GM12865 (cell line): ENCODE measurements at places on chromosomes 3 and 15.

GRCh38 chr3:73467211-73467610, 157.5 kb downstream of the PDZRN3 start:
- DNase-seq, result no peak

DNA sequence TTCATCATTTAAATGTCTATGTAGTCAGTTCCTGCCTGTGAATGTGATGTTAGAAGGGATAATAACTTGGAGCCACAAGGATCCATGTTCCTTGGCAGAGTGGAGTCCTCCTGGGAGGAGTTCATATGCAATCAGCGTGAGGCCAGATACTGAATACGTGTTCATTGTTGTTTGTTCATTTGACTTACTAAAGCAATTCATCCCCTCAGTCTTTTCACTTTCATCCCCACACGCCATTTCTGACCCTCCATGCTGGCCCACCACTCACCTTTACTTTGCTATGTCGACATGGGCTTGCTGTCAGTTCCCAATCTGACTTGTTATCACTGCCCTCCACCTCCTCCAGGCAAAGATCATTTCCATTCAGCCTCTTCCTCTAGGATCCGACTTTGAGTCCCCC, 91.8 kb downstream of the SSR3 start:
- no peak for DNase-seq

DNA sequence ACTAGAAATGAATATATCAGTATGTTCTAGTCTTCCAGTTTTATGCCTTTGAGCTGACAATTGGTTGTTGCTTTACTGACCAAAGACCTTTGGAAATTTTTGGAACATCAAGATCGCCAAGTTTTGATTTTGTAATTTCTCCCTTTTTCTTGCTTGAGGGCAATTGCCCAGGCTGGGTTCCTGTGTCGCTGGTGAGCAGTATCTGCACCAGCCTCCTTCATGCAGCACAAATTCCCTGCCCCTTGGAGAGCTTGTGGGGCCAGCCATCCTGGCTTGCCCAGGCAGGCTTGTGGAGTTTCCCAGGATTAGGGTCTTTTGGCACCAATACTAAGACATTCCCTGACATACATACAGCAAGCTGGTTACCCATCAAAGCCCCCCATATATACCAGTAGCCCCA, 37.9 kb upstream of the HACD2 start:
- no peak for DNase-seq

- peak; percentile 84 for DNase-seq
Measured at GRCh38 chr15:90259524-90259923, 5.9 kb upstream of the NGRN start.

- DNase-seq, result no peak
Measured at GRCh38 chr3:10522646-10523303, 17.4 kb upstream of the ATP2B2 start.

GRCh38 chr3:142319912-142320311, 94.5 kb upstream of the GK5 start:
- DNase-seq, result no peak

DNA sequence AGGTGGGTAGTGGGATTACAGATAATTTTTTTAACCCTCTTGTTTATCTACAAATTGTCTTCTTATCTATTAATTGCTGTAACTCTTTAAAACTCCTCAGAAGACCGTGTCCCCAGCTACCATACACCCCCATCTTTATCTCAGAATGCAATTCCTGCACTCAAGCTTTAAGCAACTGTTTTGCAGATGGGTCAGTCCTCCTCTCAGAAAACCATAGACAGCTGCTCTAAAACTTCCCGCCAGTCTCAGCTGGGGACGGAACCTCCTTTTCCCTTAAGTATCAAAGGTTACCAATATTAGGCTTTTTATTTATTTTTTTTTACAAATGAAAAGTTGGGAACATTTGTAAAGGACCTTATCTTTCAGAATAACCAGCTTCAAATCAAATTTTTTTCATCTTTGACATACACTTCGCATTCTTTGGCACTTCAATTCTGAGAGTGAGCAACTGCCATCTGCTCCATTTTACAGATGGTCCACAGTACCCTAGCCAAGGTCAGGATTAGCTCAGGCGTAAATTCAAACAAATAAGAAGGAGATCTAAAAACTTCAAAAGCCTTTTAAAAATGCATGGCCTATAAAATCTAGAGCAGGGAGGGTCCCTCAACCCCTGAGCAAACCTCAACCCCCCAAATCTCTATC, 1.3 kb downstream of the GATM start:
- DNase-seq, result no peak

DNA sequence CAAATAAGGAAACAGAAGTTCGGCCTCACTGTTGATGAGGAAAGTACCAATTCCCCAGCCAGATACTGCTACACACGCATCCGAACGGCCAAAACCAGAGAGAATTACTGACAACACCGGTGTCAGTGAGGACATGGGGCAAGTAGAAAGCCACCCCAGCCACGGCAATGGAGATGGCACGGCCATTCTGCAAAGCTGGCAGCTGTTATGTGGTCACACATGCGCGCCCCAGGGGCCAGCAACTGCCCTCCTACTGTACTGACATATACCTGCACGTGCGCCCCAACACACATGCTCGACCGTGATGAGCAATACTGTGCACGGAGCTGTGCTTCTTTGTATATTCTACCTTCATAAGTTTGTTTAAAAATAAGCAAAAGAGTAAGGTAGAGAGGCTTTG, 217.4 kb downstream of the ADAMTS17 start:
- DNase-seq, result no peak

GRCh38 chr3:61632568-61633175, 71.3 kb downstream of the PTPRG start:
- DNase-seq, result no peak

- DNase-seq, result no peak
Measured at GRCh38 chr15:63811942-63812550, 21.7 kb downstream of the HERC1 start.

DNA sequence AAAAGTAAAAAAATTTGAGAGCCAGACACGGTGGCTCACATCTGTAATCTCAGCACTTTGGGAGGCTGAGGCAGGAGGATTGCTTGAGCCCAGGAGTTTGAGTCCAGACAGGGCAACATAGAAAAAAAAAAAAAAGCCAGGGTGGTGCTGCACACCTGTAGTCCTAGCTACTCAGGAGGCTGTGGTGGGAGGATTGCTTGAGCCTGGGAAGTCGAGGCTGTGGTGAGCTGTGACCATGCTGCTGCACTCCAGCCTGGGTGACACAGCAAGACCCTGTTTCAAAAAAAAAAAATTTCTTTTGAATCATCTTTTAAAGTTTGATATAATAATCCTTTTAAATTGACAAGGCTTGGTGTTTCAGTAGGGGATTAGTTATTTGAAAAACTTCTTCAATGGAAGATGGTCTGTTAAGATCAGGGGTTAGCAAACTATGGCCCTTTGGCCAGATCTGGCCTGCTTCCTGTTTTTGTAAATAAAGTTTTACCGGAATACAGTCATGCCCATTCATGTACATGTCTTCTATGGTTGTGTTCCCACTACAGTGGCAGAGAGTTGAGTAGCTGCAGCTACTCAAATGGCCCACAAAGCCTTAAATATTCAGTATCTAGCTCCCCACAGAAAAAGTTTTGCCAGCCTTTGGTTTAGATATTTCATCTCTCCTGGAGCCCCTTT, 28.9 kb downstream of the CDAN1 start:
- DNase-seq, result no peak

DNA sequence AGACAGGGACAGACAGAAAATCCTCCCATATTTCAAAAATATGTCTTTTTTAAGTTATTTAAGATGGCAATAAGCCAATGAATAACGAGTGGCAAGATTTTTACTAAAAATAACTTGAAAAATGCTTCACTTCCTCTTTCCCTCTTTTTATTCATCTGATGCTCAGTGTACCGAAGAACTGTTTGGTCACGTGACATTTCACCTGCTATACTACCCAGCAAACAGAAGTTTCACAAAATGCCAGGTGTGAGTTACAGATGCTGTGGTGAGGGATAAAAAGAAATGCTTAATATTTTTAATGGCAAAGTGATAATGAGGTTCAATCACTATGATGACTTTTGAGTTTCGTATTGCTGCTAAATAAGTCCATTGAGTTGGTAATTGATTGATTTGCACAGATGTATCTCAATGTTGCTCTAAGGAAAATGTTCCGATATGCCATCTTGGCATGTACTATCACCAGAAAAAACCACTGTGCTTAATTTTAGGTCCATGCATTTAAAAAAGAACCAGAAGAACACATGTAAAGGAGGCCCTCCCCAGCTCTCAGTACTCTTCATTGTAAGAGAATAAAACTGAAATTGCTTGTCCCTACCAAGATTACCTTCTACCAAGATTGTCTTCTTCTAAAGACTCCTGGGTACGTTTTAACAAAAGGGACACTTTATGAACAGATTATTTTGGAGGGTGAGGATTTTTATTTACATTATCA, 26.0 kb upstream of the SEC62 start:
- DNase-seq, result peak; percentile 92

DNA sequence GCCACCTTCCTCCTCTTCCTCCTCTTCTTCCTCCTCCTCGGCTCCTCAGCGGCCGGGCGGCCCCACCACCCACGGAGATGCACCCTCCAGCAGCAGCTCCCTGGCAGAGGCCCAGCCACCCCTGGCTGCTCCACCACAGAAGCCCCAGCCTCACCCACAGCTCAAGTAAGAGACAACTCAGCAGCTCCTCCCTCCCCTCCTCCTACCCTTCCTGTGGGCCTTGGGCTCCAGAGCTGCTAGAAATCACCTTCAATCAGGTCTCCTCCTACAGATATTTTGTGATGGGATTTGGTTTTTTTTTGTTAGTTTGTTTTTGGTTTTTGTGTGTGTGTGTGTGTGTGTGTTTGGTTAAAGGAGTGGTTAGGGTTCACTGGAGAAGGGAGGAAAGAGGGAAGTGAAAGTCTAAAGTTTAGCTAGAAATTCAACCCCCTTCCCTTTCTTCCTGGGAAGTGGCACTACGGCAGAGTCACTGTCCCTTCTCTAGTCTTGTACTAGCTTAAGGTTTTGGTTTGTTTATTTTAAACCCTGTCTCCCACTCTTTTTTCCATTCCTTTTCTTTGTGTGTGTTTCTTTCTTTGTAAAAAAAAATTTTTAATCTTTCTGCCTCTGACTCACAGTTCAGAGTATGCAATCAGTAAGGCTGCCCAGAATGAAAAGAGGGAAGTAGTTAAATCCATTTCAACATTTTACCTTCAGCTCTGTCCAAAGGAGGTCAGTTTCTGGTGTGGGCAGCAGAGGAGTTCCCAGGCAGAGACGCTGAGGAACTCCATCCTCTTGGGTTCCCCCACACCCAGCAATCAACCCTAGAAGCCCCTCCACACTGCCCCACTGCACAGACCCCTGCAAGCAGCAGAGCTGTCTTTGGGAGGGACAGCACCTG, 29.0 kb upstream of the TIMP4 start:
- peak; percentile 73 for DNase-seq

DNA sequence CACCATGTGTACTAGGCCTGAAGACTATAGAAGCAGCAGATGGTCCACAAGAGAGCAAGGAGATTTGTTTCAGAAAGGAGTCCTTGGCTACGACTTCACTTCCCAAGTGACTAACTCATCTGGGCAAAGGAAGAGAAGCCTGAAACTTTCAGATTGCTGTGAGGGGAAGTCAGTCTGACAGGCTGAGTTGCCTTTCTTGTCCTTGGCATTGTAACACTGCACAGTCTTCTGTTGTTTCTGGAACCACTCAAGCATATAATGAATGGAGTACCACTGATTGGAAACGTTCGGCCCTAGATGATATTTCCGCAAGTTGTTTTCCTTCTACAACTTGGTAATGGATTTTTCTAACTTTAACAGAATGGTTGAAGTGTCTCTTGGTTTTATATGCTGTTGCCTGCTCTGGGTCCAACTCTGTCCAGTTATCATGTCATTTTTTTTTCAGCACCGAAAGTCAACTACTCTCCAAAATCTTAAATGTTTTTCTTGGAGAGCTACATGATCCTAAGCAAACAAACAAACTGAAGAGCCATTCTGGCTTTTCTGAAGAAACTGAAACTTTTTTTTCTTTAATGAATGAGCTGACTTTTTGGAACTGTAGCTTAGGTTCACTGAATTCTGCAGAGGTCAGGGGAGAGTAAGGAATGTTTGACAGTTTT, 685.7 kb downstream of the MECOM start:
- DNase-seq, result no peak

DNA sequence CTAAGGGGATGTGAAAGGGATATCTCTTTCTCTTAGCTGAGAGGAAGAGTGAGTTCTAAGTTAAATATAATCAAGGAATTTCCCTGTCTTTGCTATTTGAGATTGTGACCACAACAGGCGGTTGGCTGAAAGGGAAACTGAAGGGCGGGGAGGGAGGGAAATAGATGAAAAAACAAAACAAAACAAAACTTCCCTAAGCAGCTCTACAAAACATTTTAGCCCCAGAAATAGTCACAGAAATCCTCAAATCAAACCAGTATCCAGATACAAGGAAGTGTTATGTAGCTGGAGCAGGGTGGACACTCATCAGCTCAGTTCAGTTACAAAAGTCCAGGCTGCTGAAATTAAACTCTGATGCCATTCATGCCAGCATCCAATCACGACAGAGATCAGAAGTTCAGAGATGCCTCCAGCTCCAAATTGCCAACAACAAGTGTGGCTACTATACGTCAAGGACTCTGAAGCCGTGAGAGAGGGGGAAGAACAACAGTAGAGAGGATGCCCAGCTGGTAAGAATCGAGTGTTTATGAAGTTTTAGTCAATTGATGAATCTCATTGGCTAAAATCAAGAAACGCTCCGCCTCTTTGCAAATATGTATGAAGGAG, 319 bp upstream of the TP63 start:
- DNase-seq, result peak; percentile 77

- no peak for DNase-seq
Measured at GRCh38 chr15:62469478-62469873, 304.4 kb upstream of the C2CD4B start.
